Gastroesophageal sphincter (tissue), 4 donors: ENCODE measurements at places on chromosomes 12 and 14.

DNA sequence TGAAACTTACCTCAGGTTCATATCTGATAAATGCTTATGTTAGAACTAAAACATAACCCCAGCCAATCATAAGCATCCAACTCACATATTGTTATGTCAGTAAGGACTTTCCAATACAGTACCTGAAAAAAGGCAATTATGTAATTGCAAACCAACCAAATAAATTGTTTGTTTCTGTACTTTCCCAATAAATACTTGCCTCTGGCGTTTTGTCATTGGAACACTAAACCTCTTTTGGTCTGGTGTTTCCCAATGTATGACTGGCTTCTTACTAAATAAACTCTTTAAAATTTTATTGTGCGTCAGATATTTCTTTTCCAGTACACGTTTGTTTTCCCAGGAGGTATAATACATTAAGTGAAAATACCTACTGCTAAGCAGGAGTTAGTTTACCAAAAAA is 6.7 kb upstream of the PTPRB start:
- ATAC-seq, result no peak

DNA sequence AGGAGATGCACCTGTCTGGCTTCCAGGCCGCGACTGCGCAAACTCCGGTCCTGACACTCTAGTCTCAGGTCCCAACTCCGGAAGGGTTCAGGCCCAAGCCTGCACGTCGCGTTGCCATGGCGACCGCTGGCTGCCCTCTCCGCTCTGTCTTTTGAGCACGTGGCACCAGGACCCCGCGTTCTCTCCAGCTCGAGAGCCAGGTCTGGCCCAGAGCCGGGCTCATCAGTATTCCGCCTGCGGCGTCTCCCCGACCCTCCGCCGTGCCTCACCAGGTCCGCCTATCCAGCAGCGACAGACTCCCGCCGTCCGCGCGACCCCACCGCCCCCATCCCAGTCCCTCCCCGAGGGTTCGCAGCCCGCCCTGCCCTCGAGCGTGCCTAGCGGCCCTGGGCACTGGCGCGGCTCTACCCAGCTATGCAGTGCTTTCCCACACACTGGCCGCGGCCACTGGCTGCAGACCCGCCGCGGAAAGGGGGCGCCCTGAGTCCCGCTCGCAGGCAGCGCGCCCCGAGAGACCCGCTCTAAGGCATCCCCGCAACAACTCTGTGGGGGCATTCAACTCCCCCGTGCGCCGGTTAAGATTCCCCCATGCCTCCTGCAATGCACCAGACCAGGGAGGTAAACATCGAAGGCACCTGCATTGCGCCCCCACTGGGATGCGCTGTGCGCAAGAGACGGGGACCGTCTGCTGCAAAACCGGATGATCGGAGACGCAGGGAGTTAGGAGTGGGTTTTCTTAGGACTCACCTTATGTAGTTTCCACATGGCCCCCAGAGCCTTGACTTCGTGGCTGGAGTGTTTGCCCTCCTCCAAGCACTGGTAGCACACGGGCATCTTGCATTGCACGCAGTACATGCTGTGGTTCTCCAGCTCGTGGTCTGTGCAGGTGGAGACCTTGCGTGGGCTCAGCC is 1.3 kb downstream of the TRIM9 start:
- ATAC-seq, result no peak

GRCh38 chr14:32370714-32371113 is 41.6 kb downstream of the AKAP6 start:
- ATAC-seq, result no peak

GRCh38 chr14:36750244-36750643 is 88.6 kb downstream of the PAX9 start:
- no peak for ATAC-seq

DNA sequence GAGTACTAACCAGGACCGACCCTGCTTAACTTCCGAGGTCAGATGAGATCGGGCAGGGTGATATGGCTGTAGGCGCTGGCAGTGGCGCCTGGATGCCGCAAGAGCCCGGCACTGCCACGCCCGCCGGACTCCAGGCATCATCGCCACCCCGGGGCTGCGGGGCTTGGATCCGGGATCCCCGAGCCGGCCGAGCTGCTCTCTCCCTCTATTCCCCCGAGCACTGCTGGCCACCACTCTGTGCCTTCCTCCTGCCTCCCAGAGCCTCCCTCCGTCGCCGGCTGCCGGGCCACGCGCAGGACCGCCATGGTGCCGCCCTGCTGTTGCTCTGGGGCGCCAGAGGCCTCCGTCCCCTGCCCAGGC is 153.2 kb upstream of the ALG10B start:
- no peak for ATAC-seq

GRCh38 chr14:95834496-95834895 is 42.1 kb upstream of the TUNAR start:
- no peak for ATAC-seq

GRCh38 chr12:27906127-27906500 is 66.4 kb downstream of the PTHLH start:
- ATAC-seq, result no peak

GRCh38 chr12:68292151-68292943 is 38.9 kb upstream of the IL22 start:
- no peak for ATAC-seq

GRCh38 chr12:1216560-1216959 is 225.5 kb downstream of the ERC1 start:
- no peak for ATAC-seq

- ATAC-seq, result no peak
Observed at GRCh38 chr12:10361084-10361483, 28.8 kb downstream of the KLRK1 start.

DNA sequence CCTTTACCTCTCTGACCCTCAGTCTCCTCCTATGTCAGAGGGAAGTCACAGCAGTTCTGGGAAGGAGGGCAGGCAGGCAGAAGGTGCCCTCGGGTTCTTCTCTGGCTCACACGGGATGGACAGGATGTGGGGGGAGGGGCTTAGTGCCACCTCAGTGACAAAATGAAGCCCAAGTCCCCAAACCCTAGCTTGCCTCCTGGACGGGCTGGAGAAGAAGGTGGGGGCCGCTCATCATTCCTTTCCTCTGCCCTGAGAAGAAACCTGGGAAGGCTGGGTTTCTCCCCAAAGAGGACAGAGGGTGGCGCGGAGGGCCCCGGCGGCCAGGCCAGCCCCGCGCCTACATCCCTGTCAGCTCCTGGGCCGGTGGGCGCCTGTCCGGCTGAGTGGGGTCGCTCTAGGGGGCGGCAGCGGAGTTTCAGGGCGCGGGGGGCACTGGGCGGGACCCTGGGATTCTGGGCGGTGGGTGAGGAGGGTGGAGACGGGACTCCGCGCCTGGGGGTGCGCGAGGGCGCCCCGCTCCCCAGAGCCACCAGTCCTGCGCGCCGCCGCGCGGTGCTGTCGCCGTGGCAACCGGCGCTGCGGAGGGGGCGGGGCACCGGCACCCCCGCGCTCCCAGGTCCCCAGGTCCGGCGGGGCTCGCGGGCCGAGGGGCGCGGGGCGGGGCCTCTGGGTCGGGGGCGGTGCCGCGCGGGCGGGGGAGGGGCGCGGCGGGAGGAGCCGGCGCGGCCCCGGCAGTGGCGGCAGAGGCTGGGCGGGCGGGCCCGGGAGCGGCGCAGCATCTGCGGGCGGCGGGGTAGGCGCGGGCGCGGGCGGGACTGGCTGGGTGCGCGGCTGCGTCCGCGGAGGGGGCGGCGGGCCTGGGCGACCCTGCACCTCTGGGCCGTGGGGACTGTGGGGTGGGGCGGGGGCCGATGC is at the start of gene TMEM121:
TMEM121 (plus strand) TSS at position 723 of the 915 bp plus-strand sequence. CDS start 2,252 bp downstream, outside the sequence.
- ATAC-seq, result peak; percentile 30

- ATAC-seq, result no peak
Observed at GRCh38 chr14:55073856-55074255, 22.4 kb downstream of the MAPK1IP1L start.
